ENCODE measurements at places on chromosomes 5 and 9.

DNA sequence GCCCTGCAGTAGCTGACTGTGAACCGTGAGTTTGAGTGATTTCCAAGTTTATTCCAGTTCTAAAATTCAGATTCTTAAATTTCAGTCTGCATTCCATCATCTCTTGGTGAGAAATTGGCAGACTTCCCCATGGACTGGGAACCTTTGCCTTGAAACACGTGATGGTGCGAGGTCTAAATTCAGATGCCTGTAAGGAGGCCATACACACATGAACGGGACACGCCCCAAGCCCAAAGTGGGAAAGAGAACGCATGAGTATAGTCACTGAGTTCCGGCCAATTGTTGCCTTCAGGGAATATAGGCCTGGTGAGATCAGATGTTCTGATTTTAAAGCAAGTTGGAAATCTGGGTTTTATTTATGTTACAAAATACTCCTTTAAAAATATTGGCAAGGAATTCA, 1084.4 kb upstream of the WWC1 start:
- peak; percentile 76 for DNase-seq

GRCh38 chr5:150658699-150659265, 2.3 kb upstream of the MYOZ3 start:
- DNase-seq, result no peak

DNA sequence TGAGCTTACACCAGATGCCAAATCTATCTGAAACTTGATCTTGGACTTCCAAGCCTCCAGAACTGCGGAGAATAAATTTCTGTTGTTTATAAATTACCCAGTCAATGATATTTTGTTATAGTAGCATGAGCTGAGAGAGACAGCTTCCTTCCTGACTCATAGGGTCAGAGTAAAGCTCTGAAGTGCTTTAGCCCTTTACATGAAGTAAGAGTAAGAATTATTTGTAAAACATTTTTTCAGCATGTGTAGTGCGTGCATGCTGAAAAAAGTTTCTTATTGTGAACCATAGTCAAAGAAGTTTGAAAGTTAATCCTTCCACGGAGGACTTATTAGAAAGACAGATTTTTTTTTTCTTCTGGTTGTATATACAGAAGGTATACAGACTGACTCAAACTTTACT, 172.4 kb downstream of the DMRT2 start:
- no peak for DNase-seq

- peak; percentile 97 for DNase-seq
Measured at GRCh38 chr5:78638423-78638822, 10.1 kb downstream of the LHFPL2 start.

DNA sequence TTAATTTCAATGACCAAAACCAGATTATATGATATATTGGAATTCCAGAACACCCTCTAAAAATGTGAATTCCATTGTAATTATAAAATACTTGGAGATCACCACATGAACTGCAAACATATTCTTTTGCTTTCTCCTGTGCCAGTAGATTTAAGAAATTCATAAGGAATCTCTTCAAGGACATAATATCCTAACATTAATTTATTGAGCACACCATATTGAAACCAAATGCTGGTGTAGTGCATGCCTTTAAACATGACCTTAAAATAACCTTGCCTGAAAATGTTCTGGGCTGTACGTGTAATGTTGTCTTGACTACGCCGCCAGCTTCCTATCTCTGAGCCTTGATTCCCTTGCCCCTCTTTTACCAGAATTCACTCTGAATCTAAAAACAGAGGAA, 205.0 kb upstream of the ACTBL2 start:
- DNase-seq, result no peak

All from NCI-H226 (cell line).